Spinal cord (tissue), 10 donors: ENCODE measurements at places on chromosomes 7 and 10.

DNA sequence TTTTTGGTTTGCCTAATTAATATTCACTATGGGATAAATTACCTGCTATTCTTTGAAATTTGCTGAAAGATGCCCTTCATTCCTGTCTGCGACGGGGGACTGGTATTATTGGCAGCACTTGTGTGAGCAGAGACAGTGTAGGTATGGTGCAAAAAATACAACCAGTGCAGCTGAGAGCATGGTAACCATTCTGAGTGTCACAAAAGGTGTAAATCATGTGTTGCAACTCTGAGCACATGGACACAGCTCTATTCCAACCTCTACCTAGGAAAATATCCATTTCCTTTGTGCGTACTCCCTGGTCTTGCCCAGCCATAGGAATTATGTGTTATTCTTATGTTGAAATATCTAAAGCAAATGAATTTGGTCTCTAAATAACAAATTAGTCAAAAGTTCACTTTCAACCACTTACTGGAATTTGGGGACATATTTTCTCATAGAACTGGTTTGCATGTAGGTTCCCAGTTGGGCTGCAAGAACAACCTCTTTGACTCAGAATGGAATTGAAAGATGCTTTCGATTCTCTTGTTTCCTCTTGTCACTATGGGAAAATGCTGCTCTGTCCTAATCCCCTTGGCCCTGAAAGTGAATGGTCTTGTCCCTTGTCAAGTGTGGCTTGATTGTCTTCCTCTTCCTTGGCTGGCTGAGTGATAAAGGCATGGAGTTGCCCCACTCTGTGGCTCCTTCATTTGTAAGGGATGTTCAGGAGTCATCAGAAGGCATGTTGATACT, 57.0 kb downstream of the CELF2 start:
- DNase-seq = no peak

- no peak for DNase-seq
Measured at GRCh38 chr10:118047157-118047719, 497 bp upstream of the RAB11FIP2 start.

- DNase-seq = no peak
Measured at GRCh38 chr7:51013861-51014511, 231.3 kb upstream of the GRB10 start.

DNA sequence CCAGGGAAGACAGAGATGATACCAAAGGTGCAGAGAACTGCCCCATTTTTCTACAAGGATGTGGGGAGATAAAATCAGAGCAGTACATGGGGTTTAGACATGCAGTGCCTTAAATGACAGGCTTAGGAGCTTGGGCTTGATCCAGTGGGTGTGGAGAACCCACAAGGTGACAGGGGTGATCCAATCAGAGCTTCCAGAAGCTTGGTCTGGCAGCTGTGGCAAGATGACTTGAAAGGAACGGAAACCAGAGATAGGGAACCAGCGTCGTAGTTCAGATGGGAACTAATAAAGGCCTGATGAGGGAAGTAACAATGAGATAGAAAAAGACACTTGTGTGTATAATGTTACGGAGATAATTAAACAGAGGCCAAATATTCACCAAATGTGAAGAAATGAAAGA, 80.7 kb downstream of the SLC37A3 start:
- DNase-seq = no peak

GRCh38 chr10:12191715-12192114, 4.0 kb downstream of the NUDT5 start:
- no peak for DNase-seq

GRCh38 chr10:130495891-130496636, 359.9 kb downstream of the GLRX3 start:
- no peak for DNase-seq

DNA sequence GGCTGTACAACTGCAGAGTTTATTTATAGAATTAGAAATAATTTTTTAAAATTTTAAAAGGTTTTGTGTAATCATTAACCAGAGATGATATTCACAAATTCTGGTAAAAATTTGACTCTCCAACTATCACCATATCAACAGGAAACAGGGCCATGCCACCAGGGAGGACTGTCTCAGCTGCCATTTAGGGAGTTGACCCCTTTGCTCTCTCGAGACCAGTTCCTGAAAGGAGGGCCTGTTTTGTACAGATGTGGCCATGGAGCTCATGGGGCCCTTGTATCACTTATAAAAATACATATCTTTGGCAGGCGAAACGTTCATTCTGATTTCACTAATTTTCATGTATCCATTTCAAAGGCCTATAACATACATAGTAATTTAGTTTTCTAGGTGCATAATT, 20.3 kb downstream of the H2AZ2 start:
- no peak for DNase-seq

- no peak for DNase-seq
Measured at GRCh38 chr7:13091974-13092707, 404.7 kb downstream of the ARL4A start.

- DNase-seq = no peak
Measured at GRCh38 chr7:102459221-102459844, 5.3 kb downstream of the ALKBH4 start.

GRCh38 chr10:118742032-118742431, 12.7 kb downstream of the CACUL1 start:
- DNase-seq = no peak

GRCh38 chr7:42627626-42628025, 284.2 kb downstream of the C7orf25 start:
- DNase-seq = peak; percentile 10

GRCh38 chr7:105055621-105056020, 41.6 kb downstream of the KMT2E start:
- DNase-seq = no peak

- peak; percentile 93 for DNase-seq
Measured at GRCh38 chr10:123994417-123995081, 98.8 kb downstream of the CHST15 start.

- DNase-seq = no peak
Measured at GRCh38 chr10:100996678-100997359, 2.8 kb upstream of the LZTS2 start.

DNA sequence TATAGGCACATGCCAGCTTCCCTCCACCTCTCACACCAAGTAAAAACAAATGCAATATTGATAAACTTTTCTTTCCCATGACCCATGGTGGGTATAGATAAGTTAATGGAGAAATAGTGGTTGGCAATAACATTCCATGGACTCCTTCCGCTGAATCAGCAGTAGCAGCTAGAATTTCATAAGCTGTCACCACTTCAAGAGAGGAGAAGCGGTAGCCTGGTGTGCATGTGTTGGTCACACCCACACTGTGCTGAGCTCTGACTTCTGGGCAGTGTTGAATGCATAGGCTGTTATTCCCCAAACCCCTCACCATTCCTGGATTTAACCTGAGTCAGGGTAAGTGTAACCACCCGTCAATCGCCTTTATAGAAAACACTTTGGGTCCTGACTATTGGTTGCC, 32.5 kb upstream of the BMPER start:
- no peak for DNase-seq

DNA sequence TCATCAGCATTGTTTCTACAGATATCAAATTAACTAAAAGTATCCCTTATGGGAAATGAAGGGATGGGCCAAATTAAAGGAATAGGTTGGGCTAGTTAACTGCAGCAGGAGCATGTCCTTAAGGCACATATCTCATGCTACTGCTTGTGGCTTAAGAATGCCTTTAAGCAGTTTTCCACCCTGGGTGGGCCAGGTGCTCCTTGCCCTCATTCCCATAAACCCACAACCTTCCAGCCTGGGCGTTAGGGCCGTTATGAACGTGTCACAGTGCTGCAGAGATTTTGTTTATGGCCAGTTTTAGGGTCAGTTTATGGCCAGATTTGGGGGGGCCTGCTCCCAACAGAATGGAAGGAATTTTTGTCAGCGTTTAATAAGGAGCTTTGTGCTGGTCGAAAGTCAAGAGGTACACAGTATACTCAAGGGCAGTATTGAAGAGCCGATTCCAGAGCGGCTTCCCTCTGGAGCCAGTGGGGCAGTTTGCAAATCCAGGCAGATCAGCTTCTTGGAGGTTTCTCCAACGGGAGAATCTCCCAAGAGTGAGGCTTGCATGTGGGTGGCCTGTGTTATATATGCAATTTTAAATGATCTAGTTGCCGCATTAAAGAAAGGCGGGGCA, 7.7 kb downstream of the PFKP start:
- no peak for DNase-seq

DNA sequence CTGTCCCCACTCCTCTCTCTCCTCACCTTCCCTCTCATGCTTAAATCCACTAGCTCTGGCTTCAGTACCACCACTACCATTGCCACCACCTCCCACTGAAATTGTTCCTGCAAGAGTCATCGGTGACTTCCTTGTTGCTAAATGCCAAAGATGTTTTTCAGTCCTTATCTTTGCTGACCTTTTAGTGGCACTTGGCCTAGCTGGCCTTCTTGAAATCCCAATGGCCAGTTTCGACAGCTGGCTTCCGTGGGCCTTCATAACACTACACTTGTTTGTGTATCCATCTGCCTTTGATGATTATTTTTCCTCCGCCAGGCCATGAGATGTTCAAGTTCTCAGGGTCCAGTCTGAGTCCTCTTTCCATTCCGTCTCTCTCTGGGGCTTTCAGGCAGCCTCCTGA, 118.2 kb upstream of the NANOS1 start:
- DNase-seq = no peak

DNA sequence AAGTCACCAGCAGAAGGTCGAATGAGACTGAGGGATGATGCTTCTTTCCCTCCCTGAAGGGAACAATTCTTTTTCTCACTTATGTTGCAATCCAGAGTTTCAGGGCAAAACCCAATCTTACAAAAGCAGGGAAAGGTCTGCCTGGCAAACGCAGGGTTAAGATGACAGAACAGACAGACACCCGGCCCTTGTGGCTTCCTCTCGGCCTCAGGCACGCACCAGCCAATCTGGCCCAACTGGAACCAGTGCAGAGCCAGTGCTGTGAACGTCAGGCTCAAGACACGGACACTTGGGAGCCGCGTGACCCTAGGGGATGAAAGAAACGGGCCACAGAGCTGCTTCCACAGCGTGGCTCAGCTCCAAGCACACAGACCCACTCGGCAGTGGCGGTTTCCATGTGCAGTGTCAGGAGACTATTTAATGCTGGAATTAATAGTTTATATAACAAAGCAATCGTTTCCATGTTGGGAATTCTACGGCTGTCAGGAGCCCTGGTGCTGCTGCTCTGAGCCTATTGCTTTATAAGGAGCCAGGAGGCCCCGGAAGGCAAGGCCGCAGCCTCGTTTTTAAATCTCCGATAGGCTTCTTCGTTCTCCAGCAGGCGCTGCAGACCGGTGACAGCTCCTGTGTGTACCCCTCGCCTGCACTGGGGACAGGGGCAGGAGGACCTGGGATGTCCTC, 198.4 kb downstream of the DIP2C start:
- no peak for DNase-seq

- no peak for DNase-seq
Measured at GRCh38 chr10:124918191-124918830, 23.6 kb upstream of the ZRANB1 start.

DNA sequence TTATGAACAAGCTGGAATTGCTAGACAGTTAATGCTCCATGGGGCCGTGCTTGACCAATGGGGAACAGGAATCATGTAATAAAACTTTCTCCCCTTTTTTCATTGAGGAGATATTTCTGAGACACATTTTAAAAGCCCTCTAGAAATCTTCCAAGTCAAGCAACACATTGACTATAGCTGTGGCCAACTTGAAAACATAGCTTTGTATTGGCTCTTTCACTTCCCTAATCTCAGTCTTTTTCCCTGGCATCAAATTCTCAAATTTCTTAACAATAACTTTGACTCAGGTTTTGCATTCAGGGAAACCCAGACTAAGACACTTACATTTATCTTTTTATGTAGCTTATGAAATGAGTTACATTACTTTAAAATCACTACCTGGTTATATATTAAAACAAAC, 947.1 kb upstream of the MBL2 start:
- DNase-seq = no peak
